ENCODE measurements at places on chromosomes 3 and 15.
A peak's percentile ranks its signal among the peaks of the same experiment; 100 is the strongest.

DNA sequence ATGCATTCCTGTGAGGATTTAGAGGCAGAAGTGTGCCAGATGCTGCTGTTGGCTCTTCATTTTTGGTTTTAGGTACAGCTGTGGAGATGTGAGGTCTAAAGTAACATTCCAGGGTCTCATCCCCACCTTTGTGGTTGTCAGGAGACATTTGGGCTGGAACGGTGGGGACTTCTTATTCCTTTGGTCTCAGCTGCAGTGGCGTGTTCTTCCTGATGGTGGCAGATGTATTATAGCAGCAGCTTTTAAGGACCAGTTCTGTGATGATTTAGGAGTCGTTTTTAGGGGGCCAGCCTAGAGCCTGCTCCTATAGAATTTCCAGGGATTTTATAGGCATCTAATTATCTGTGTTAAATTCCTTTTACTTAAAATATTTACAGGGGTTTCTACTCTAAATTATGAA, 221.0 kb upstream of the EOMES start:
- no peak for DNase-seq

GRCh38 chr15:60982249-60982910, 246.7 kb downstream of the RORA start:
- DNase-seq: no peak

GRCh38 chr15:84598250-84598649, 2.6 kb upstream of the ZSCAN2 start:
- DNase-seq: no peak

DNA sequence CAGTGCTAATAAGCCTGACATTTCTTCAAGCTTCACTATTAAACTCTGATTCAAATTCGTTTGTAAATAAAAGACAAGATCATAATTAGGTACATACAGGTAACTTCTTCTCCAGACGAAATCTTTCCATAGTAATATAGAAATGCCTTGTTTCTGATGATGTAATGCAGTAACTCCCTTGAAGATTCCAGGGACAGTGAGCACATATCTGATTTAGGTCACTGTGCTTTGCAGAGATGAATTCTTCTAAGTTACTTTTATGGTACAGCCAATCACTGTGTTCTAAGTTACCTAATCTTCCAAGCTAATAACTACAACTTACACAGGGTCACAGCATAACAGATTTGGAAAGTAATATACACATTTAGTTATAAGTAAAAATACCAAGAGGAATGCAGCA, 27.6 kb downstream of the SLC4A7 start:
- no peak for DNase-seq

- no peak for DNase-seq
Observed at GRCh38 chr15:88484682-88485331, 17.3 kb downstream of the MRPS11 start.

DNA sequence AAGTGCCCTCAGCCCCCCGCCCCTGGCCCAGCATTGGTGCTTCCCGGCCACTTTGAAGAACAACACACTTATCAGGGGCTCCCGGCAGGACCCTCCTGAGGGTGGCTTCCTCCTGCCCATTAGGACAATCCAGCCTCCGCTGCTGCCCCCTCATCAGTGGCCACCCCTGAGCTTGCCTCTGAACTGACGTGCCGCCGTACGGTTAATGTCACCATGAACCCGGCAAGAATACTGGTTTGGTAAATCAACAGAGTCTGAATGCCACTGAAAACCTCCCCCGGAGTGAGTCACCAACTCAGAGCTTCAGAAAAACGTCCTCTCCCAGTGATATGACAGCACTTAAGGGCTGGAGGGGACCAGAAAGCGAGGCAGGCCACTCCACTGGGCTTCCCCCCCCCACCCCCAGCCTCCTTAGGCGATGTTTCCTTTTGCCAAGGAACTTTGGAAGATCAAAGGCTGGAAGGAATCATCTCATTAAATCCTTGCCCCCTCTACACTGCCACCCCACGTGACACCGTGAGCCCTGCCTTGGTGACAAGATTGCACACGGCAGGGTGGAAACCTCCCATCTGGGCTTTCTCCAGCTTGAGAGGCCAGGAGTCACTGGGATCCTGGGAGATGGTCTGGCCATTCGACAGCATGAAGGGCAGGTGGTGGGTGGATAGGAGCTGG, 142.1 kb downstream of the NUP210 start:
- no peak for DNase-seq

GRCh38 chr3:12139111-12139511, 19.6 kb downstream of the TIMP4 start:
- DNase-seq: peak; percentile 50

GRCh38 chr15:29045717-29046116, 159.9 kb downstream of the APBA2 start:
- peak; percentile 26 for DNase-seq

- DNase-seq: no peak
Observed at GRCh38 chr3:166526881-166527280, 689.7 kb upstream of the BCHE start.

- no peak for DNase-seq
Observed at GRCh38 chr15:57647791-57648130, 56.1 kb downstream of the MYZAP start.

DNA sequence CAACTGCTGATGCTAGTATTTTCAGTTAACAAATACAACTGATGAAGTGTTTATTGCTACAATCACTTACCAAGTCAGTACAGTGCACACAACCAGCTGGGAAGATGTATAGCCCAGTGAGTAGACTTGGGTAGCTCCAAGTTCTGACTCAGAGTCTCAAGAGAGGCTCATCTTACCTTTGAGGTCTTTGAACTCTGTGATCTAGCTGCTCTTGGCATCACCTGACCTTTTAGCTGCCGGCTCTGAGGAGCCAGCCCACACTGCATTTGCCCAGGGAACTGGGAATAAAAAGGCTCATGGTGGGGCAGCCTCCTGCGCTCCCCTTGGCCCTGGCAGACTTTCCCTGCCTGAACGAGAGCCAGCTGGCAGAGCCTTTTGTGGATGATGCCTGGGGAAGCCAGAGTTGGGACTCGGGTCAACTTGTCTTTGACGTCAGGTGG, 82.6 kb downstream of the CEMIP start:
- no peak for DNase-seq

GRCh38 chr15:54159012-54159411, 180.8 kb downstream of the UNC13C start:
- no peak for DNase-seq

- no peak for DNase-seq
Observed at GRCh38 chr3:150242220-150242936, 165.7 kb upstream of the TSC22D2 start.

DNA sequence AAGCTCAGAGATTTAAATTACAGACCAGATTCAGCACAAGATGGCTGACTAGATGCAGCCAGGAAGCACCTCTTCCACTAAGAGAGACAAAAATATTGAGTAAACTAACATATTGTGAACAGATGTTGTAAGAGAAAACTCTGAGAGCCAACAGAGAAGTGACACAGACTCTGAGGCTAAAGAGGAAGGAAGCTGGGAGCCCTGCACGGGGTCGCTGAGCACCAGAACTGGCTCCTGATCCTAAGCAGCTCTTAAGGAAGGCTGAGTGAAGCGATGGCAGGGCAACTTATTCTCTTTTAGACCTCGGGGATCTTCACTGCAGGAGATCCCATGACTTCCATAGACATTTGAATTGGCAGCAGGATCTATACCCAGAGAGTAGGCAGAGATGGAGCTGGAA, 578.0 kb upstream of the GRM7 start:
- no peak for DNase-seq
